ENCODE measurements at places on chromosomes 13 and 19.

- no peak for DNase-seq
These were observed 27.1 kb downstream of the N4BP2L2 start for GRCh38 chr13:32511482-32511881.

DNA sequence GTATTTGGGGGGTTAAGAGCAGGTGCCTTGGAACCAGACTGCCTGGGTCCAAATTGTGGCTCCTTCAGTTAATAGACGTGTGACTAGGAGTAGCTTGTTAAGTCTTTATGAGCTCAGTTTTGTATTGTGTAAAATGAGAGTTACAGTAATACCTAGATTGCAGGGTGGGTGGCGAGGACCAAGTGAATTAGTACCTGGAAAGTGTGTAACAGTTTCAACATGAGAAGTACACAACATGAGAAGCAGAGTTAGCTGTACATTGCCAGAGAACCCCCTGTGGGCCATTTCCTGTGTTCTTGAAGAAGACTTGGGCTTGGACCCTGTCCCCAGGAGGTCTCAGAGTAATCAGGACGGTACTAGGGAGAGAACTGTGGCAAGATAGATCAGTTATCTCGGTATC is 36.8 kb downstream of the PPP2R1A start:
- DNase-seq, result no peak

GRCh38 chr19:29118389-29118788 is 94.6 kb downstream of the UQCRFS1 start:
- no peak for DNase-seq

DNA sequence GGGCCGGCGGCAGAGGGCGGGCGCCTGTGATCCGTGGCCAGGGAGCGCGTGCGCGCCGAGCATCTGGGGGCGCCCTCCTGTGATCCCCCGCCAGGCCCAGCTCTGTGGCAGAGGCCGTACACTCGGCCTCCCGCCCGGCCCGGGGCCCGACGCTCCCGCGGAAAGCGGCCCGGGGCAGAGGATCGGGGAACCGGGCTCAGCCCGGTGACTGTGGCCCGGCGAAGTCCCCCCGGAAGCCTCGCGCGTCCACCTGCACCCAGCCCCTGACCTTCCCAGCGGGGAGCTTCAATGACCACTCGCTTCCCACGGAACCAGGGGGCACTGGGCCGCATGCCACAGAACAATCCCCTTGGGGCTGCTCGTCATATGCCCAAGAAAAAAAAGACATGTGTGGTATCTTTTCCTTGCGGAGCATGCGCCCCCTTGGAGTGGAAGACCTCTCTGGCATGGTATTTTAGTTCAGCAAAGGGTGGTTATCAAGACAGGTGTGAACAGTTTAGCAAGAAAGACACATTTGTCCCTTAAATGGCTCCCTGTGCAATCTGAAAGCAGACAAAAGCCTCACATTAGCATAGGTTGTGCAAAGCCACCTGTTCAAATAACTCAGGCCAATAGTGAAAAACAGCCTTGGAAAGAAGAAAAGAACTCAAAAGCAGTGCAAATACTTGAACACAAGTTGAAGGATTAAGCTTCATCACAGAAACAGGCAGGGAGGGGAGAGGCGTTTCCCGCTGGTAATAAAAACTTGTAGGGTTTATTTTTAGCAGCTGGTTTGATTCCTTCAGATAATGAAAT is 290.9 kb upstream of the SOX21 start:
- no peak for DNase-seq

GRCh38 chr13:89686171-89686570 is 1661.3 kb upstream of the MIR17HG start:
- DNase-seq, result no peak

- DNase-seq, result peak; percentile 48
These were observed 8.6 kb upstream of the CEACAM6 start for GRCh38 chr19:41746593-41747227.

DNA sequence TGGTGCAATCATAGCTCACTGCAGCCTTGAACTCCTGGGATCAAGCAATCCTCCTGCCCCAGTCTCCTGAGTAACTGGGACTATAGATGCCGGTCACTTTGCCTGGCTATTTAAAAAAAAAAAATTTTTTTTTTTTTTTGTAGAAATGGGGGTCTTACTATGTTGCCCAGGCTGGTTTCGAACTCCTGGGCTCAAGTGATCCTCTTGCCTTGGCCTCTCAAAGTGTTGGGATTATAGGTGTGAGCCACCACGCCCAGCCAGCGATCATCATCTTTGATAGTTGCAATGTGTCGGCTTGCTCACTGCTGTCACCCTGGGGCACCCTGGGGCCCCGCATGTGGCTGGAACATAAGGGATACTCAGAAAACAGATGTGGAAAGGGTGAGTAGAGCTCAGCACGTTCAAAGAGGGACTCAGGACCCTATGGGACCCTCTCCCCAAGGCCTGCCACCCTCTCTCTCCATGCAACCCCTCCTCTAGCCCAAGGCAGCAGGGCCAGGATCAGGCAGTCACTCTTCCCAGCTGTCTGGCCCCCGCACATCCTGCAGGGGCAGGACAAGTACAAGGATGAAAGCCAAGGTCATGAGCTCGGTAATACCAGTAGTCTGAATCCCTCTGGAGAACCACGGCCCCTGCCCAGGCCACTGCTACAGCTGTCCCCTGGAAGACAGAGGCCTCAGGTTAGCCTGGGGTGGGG is 6.5 kb upstream of the CCL25 start:
- no peak for DNase-seq

DNA sequence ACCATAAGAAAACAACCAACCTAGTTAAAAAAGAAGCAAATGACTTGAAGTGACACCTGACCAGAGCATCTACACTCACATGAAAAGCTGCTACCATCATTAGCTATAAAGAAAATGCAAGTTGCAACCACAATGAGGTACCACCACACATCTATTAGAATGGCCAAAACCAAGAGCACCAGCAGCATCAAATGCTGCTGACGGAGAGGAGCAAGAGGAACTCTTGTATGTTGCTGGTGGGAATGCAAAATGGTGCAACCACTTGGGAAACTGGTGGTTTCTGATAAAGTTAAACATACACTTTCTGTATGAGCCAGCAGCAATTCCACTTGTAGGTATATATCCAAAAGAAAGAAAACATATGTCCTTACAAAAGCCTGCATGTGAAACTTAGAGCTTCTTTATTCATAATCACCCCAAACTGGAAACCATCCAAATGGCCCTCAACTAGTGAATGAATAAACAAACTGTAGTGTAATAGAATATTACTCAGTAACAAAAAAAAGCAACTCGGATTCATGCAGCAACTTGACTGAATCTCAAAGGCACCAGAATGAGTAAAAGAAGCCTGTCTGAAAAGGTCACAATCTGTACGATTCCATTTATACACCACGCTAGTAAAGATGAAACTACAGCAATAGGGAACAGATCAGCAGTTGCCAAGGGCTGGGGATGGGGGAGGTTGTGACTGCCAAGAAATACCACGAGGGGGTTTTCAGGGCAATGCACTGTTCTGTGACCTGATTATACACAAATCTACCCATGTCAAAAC is 60.9 kb upstream of the RANBP3 start:
- no peak for DNase-seq

GRCh38 chr19:50434525-50434924 is 1.8 kb downstream of the MYBPC2 start:
- no peak for DNase-seq

DNA sequence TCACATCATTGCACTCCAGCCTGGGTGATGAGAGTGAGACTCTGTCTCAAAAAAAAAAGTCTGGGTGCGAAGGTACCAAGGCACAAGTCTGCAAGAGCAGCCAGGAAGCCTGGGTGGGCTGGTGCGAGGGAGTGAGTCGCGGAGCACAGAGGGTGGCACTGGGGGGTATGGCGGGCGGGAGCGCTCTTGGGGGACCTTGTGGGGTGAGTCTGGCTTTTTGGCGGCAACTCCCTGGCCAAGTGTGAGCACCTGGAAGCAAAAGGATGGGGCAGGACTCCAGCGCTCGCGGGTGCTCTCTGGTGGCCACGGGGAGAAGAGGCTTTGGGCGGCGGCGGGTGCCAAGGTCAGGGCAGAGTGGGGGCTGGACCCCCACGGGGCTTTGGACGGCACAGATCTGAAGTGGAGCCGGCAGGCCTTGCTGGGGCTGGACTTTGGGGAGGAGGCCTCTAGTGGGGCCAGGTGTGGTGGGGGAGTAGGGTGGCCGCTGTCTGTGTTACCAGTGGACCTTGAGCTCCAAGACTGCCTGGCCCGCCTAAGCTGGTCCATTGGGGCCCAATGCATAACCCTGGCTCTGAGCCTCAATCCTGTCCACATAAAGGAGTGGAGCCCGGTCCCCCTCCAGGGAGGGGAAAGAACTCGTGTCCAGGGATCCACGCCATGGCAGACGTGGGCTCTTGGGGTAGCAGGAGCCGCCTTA is 1.6 kb downstream of the P2RY11 start:
- no peak for DNase-seq

DNA sequence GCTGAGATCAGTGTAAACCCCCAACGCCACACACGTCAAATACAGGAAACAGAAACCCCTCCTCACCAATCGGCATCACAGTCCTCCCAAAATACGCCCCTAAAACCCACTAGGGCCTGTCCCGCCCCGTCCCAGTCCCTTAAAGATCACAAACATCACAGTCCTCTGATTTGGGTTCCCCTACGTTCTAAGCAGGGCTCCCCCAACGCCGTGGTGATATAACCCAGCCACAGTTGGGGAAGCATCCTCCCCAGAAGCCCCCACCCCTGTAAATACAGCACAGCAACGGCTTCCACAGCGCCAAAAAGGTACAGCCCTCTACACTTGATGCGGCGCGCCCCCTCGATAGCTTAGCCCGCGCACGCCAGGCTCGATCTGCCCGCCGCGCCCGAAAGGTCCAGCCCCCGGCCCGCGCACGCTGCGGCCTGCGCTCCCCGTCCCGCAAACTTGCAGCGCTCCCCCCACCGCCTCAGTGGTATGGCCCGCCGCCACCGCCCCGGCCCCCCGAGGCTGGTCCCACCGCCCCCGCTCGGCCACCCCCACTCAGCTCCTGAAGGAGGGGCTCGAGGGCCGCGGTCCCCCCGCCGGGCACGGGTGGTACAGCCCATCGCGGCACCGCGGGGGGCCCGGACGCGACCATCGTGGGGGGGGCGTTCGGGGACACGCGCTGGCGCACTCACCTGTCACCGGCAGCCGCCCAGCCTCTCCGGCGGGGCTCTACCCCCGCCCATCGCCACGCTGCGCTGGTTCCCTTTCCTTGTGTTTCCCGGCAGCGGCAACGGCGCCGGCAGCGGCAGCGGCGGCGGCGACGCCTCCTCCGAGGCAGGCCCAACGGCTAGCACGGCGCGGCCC is at the start of gene AKT2:
Gene AKT2, minus strand, starts transcription at position 845 of the 852 bp plus-strand sequence. CDS start 20,078 bp downstream, outside the sequence.
- DNase-seq, result peak; percentile 72

- no peak for DNase-seq
These were observed 55.0 kb downstream of the EFNB2 start for GRCh38 chr13:106480351-106480910.

GRCh38 chr19:2848616-2849015 is 7.3 kb downstream of the ZNF555 start:
- no peak for DNase-seq

DNA sequence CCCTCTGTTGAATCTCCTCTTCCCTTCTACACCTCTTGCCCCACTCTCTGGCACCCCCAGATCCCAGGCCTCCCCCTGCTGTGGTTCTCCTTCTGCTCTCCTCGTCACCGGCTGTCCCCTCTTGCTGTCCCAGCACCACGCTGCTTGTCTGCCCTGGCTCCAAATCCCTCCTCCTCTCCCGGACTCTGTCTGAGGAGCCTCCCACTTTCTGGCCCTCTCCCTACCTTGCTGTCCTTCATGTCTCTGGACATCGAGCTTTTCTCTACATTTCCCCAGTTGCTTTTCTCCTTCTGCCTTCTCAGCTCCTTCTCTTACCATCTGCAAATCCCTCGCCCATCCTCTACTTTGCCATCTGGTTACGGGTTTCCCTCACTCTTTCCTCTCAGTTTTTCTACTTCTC is 1.2 kb downstream of the ZNF347 start:
- no peak for DNase-seq

DNA sequence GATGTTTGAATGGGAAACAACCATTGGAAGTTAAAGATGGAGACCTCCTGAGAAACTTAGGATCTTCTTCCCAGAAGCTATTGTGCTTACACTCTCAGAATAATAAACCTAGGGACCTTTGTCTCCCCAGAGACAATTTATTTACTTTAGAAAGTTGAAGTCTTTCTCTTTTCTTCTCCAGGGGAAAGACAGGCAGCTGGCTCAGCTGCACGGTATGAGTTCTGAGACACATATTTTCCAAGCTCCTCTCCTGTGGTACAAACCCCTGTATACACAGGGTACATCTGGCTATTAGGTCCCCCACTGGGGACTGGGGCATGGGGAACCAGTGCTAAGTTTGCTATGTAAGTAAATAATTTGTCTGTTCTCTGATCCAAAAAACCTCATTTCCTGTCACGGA is 67.5 kb upstream of the POSTN start:
- DNase-seq, result no peak

GRCh38 chr13:22497991-22498780 is 682.6 kb upstream of the SGCG start:
- DNase-seq, result no peak

DNA sequence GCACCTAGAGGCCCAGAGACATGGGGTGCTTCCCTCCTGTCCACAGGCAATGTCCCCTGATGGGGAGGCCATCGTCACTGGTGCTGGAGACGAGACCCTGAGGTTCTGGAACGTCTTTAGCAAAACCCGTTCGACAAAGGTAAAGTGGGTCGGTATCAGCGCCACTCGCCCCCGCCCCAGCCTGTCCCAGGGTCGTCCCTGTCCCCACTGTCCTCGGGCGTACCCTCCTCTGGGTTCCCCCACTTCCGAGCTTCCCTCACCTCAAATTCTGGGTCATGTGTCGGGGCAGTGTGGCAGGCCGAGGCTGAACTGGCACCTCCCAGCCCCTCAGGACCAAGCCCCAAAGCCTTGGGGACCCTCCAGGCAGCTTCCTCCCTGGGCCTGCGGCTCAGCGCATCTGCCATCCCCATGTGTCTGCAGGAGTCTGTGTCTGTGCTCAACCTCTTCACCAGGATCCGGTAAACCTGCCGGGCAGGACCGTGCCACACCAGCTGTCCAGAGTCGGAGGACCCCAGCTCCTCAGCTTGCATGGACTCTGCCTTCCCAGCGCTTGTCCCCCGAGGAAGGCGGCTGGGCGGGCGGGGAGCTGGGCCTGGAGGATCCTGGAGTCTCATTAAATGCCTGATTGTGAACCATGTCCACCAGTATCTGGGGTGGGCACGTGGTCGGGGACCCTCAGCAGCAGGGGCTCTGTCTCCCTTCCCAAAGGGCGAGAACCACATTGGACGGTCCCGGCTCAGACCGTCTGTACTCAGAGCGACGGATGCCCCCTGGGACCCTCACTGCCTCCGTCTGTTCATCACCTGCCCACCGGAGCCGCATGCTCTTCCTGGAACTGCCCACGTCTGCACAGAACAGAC is 4.4 kb upstream of the TEKTIP1 start:
- DNase-seq, result no peak

- DNase-seq, result no peak
These were observed 44.1 kb downstream of the SMAD9 start for GRCh38 chr13:36875961-36876360.

- peak; percentile 77 for DNase-seq
These were observed 40.2 kb downstream of the SMIM24 start for GRCh38 chr19:3440082-3440481.

GRCh38 chr13:109100705-109101304 is 471.4 kb downstream of the MYO16 start:
- DNase-seq, result no peak

Data from H54 (cell line).